ENCODE measurements at places on chromosomes 1 and 21. TPM values are rescaled to one million over a fixed set of nuclear protein-coding genes. Genes with fewer than 3 reads are reported as not detected.

The KCNJ9 gene
- 0.09 TPM for total RNA-seq

DNA sequence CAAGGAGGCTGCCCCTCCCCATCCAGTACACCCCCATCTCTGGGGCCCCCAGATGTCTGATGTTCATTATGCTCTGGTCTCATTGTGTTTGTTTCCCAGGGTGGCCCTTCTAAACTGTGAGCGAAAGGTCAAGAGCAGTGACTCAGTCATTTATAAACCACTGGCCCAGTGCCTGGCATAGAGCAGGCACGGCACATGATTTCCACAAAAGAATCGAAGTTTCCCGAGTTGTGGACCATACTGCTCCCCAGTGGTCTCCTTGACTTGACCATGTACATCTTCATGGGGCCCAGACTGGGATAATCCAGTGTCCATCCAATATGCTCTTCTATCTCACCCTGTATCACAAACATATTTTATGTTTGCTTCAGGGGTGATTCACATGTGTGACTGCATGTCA, 153.3 kb downstream of the NR5A2 start:
- DNase-seq = no peak

GRCh38 chr21:17708522-17709265, 96.0 kb upstream of the BTG3 start:
- DNase-seq = no peak

DNA sequence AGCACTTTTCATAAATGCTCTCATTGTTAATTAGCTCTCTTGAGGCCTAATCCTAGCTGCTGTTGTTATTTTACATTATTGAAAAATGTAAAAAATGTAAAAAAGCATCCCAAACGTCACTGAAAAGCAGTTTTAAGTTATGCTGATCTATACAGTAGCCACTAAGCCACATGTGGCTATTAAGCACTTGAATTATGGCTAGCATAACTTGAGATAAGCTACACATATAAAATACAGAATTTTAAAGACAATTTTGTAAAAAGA, 18.4 kb upstream of the DNASE2B start:
- DNase-seq = no peak

- DNase-seq = no peak
These were observed 78.5 kb upstream of the ADAMTS5 start for GRCh38 chr21:27045281-27045985.

The NTMT2 gene
- not detected for total RNA-seq

The FCRL1 gene
- not detected for total RNA-seq

All from neural progenitor cell (in vitro differentiated cells).